ENCODE measurements at places on chromosomes 4 and X.

GRCh38 chrX:30085571-30085970, 129.8 kb upstream of the MAGEB2 start:
- DNase-seq: no peak

- no peak for DNase-seq
These were observed 26.4 kb downstream of the MORC4 start for GRCh38 chrX:106973433-106974149.

- no peak for DNase-seq
These were observed 297.2 kb downstream of the IQCM start for GRCh38 chr4:149518471-149518870.

GRCh38 chrX:126237524-126237923, 71.4 kb upstream of the DCAF12L2 start:
- DNase-seq: no peak
